ENCODE measurements at places on chromosomes 2 and 18. TPM values are rescaled to one million over a fixed set of nuclear protein-coding genes. Genes with fewer than 3 reads are reported as not detected.

GRCh38 chr2:24122366-24123194 is 554 bp downstream of the PFN4 start:
- peak overlapping the region; percentile 98 for H3K27ac ChIP-seq
- H3K36me3 ChIP-seq, result no peaks in the 10 kb centered on the region
- H3K4me1 ChIP-seq, result peaks cover 9% of the 10 kb centered on the region
- H3K4me3 ChIP-seq, result peak overlapping the region; percentile 61
- H3K27me3 ChIP-seq, result no peaks in the 10 kb centered on the region

Gene MERTK
- total RNA-seq, result 27.0 TPM

GRCh38 chr2:143953451-143954030 is 566.4 kb downstream of the ZEB2 start:
- peak overlapping the region; percentile 12 for H3K27ac ChIP-seq
- H3K4me1 ChIP-seq, result peaks cover 25% of the 10 kb centered on the region
- no peaks in the 10 kb centered on the region for H3K27me3 ChIP-seq
- no peak for DNase-seq
- no peaks in the 10 kb centered on the region for H3K36me3 ChIP-seq
- no peak overlapping the region for H3K4me3 ChIP-seq

Gene DIPK1C
- 0.40 TPM for total RNA-seq

- peaks cover 20% of the 10 kb centered on the region for H3K27me3 ChIP-seq
- no peaks in the 10 kb centered on the region for H3K36me3 ChIP-seq
- H3K4me1 ChIP-seq, result no peaks in the 10 kb centered on the region
- H3K27ac ChIP-seq, result no peak overlapping the region
- DNase-seq, result no peak
These were observed 8.9 kb upstream of the OSR1 start for GRCh38 chr2:19367326-19367725.

Gene FAM110C
- 10.2 TPM for total RNA-seq

DNA sequence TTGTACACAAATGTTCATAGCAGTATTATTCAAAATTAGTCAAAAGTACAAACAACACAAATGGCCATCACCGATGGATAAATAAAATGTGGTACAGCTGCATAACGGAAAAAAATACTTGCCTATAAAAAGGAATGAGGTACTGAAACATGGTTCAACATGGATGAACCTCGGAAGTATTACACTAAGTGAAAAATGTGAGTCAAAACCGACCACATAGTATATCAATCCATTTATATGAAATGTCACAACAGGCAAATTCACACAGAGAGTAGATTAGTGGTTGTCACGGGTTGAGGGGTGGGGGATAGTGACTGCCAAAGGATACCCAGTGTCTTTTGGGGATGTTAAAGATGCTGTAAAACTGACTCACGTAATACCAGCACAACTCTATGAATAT is 3.5 kb downstream of the SS18 start:
- H3K27ac ChIP-seq, result no peak overlapping the region
- no peak overlapping the region for H3K4me3 ChIP-seq
- peaks cover 14% of the 10 kb centered on the region for H3K4me1 ChIP-seq
- no peaks in the 10 kb centered on the region for H3K27me3 ChIP-seq

DNA sequence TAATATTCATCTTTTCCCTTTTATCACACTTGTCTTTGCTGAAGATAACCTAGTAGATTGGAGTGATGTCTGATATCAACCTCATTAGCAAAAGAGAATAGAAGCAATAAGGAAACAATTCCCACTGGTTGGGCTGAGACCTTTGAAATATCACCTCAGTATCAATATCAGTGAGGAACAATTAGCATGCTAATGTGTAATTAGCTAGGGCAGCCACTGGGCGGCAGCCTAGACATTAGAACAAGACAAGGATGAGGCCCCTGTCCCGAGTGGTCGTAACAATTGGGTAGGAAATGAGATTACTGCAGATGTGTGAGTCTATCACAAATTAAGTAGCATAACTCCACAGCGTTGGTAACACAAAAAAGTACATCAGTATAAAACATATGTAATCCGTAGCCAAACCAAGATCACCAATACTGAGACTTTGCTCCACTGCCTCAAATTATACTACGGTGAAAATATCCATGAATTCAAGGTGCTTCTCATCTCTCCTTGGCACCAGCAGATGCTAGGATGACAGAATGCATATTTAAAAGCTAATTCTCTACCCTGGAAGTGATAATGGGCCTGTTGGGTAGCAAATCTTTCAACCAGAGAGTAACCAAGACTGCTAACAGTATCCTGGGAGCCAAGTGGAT is 99.1 kb downstream of the ALPK2 start:
- DNase-seq, result peak; percentile 73
- H3K4me1 ChIP-seq, result peaks cover 21% of the 10 kb centered on the region
- no peak overlapping the region for H3K4me3 ChIP-seq

DNA sequence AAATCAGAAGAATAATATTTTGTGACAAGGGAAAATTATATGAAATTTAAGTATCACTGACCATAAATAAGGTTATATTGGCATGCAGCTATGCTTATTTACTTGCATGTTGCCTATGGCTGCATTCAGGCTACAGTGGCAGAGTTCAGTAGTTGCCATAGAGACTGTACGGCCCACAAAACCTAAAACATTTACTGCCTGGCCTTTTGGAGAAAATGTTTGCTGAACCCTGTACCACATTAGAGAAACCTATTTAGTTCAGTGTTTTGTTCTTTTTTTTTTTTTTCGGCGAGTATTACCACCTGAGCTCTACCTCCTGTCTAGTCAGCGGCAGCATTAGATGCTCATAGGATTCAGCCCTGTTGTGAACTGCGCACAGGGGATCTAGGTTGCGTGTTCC is 163.7 kb downstream of the MCFD2 start:
- H3K4me1 ChIP-seq, result peaks cover 3% of the 10 kb centered on the region
- H3K27me3 ChIP-seq, result no peaks in the 10 kb centered on the region
- no peak for DNase-seq
- H3K27ac ChIP-seq, result no peak overlapping the region
- no peaks in the 10 kb centered on the region for H3K36me3 ChIP-seq

GRCh38 chr2:159146996-159147666 is 139.4 kb downstream of the WDSUB1 start:
- H3K27me3 ChIP-seq, result no peaks in the 10 kb centered on the region
- no peak for DNase-seq
- H3K27ac ChIP-seq, result no peak overlapping the region
- H3K36me3 ChIP-seq, result no peaks in the 10 kb centered on the region
- H3K4me3 ChIP-seq, result no peak overlapping the region
- peaks cover 11% of the 10 kb centered on the region for H3K4me1 ChIP-seq

Gene LIPG
- total RNA-seq, result 75.2 TPM

Gene SLC14A1
- total RNA-seq, result 0.88 TPM

Gene CNDP2
- 95.7 TPM for total RNA-seq
